AML-193 (cell line): ENCODE measurements at places on chromosomes 2 and 18.

DNA sequence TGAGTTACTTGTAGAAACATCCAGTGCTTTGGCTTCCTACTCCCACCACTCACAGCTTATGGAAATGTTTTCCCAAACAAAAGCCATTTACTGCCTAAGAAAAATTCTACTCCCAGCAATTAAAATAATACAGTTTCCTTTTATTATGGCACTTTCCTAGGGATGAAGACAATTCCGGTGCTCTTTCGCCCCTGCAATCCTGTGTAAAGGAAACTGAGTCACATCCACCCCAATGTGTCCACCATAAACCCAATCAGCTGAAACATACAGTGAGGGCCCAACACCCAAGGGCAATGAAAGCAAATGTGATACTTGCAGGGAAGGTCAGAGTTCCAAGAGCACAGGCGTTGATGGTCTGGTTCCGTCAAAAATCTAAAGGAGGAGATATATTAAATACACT, 62.0 kb upstream of the ST3GAL5 start:
- no peak for DNase-seq

- DNase-seq = no peak
Measured at GRCh38 chr2:238974081-238974480, 126.2 kb downstream of the TWIST2 start.

DNA sequence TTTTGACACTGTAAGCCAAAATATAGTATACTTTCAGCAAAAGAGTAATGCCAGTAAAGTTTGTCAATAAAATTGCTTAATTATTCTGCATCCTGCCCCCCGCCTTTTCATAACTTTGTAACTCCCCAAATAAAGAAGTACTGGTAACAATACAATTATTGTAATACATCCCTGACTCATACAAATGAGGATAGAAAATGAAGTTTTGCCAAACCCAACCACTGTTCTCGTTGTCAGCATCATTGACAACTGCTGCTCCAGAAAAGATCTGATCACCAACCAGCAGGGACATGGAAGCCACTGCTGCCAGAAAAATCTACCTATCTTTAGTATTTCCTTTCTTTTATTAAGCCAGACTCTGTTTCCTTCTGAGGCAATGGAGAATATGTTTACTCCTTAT, 27.1 kb downstream of the SCN3A start:
- no peak for DNase-seq

GRCh38 chr2:200730960-200731359, 80.8 kb upstream of the BZW1 start:
- no peak for DNase-seq

DNA sequence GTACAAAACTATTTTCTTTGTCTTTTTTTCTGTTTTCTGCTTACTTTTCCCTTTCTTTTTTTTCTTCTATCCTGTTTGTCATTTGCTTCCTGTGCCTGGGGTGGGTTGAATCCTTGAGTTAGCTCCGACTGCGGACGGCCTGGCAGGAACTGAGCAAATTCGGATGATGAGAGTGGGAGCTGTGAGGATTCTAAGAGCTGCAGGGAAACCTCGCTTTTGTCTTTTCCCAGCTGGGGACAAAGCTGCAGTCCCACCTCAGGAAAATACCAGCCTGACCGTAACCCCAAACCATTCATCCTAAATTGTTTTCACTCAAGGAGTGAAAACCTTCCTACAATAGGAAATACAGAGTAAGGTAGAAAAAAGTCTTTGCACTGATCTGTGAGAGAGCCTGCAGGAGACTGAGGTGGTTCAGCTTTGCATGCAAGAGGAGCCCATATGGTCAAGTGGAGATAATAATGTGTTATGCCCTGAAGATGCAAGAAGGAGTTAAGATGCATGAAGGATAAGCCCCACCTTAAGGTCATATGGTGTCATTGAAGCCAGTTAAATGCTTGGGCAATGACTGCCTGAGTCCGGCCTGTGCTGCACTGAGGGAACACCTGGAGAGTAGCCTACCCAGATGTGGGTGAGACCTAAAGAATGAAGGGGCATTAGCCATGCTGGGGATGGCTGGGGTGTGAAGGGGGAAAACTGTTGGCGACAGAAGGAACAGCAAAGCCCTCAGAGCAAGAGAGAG, 31.7 kb upstream of the ARL4C start:
- DNase-seq = no peak

GRCh38 chr2:14626873-14627272, 5.6 kb upstream of the LRATD1 start:
- DNase-seq = no peak

GRCh38 chr18:31819106-31819924, 58.6 kb upstream of the SLC25A52 start:
- peak; percentile 73 for DNase-seq

DNA sequence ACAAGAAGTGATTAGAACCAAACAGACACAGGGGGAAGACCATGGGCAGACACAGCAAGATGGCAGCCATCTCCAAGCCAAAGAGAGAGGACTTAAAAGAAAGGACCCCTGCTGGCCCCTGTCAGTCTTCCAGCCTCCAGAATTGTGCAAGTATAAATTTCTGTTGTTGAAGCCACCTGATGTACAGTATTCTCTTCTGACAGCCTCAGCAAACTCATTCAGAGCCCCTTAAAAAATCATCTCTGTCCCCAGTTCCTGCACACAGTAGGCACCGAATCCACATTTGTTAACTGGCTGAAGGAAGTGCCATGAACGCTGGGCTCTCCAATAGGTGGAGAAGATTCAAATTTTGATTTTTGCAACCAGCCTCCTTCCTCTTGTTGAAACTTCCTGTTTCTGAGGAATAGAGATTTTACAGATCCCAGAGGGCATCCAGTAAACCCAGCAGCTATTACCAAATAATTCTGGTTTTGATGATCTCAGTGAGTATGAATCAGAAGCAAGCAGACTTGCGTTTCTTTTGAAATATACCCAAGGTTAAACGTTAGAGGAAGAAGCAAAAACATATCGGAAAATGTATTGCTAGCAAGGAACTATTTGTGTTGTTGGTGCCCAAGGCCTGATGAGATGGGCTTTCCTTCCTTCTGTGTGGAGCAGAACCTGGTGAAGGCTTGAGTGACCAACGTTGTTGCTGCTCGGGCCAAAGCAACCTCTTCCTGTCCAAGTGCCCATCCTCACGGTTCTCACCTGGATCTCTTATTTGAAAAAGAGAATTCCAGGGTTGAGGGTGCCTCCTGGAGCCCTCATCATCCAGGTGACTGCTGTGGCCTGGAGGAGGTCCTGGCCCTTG, 47.7 kb upstream of the PLB1 start:
- peak; percentile 97 for DNase-seq

DNA sequence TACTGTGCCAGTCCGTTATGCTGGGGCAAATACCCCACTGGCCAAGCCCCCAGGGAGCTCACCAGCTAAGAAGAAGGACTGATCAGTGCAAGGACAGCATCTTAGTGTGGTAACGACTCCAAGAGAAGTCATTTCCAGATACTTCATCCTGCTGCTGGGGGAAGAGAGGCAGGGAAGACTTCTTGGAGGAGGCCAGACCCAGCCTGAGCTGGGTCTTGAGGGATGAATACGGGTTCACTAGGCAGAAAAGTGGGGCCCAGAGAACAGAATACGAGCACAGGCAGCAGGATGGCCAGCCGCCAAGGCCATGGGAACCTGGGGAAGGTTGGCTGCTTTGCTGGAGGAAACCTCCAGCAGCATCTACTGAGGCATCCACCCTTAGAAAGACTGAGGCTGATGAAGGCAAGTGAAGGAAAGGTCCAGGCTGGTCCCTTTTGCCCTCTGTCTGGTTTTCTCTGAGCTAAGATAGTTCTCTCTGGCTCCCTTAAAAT, 84.1 kb downstream of the GLI2 start:
- DNase-seq = no peak

- no peak for DNase-seq
Measured at GRCh38 chr18:50283469-50284209, 2.3 kb upstream of the MBD1 start.
